ENCODE measurements at places on chromosomes 3 and 15. TPM values are rescaled to one million over a fixed set of nuclear protein-coding genes. Genes with fewer than 3 reads are reported as not detected.
A peak's percentile ranks its signal among the peaks of the same experiment; 100 is the strongest.

DNA sequence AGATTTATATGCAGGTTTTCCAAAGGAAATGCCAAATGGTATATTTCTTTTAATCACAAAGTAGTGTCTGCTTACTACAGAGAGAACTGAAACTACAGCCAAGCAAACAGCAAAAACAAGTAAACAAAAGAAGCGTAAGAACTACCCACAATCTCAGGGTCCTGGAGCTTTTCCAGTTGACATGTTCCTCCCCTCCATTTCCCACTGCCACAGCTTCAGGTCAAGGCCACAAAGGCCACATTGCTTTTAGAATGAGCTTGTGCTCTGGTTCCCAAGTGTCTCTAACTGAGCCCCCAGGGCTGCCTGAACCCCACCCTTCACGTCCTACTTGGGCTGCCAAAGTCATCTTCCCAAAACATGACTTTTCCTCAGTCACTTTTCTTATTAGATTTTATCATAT, 24.1 kb downstream of the CTDSPL start:
- H3K4me3 ChIP-seq: no peak overlapping the region
- no peak for DNase-seq
- no peaks in the 10 kb centered on the region for H3K36me3 ChIP-seq
- no peaks in the 10 kb centered on the region for H3K27me3 ChIP-seq
- no peaks in the 10 kb centered on the region for H3K4me1 ChIP-seq

DNA sequence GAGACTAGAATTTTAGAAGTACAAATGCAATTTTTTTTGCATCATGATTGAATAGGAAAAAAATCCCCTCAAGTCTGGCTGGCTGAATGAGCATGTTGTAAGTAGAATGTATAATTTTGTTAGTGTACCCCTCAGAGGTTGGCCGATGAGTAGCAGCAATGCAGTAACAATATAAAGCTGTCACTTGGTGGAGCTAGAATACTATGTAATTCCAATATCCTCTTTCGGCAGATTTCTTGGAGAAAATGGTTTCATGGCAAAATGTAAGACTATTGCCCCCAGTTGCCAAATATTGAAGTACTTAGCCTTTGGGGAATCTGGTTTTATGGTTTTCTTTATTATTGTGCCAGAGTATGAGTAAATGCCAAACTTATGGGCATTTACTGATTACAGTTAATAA, 39.8 kb upstream of the SGO1 start:
- DNase-seq: peak; percentile 15
- H3K27ac ChIP-seq: no peak overlapping the region
- no peaks in the 10 kb centered on the region for H3K27me3 ChIP-seq
- H3K4me1 ChIP-seq: no peaks in the 10 kb centered on the region

DNA sequence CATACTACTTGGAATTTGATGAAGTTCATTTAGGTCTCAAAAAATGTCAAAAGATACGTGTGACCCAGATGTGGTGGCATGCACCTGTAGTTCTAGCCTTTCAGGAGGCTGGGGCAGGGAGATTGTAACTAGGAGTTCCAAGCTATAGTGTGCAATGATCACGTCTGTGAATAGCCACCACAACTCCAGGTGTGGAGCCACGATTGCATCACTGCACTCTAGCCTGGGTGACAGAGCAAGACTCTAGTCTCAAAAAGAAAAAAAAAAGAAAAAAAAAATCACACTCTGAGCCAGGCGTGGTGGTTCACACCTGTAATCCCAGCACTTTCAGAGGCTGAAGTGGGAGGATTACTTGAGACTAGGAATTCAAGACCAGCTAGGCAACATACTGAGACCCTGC, 14.2 kb downstream of the MAP4 start:
- H3K27me3 ChIP-seq: no peaks in the 10 kb centered on the region
- DNase-seq: no peak
- no peaks in the 10 kb centered on the region for H3K4me1 ChIP-seq
- H3K27ac ChIP-seq: no peak overlapping the region
- no peak overlapping the region for H3K4me3 ChIP-seq

DNA sequence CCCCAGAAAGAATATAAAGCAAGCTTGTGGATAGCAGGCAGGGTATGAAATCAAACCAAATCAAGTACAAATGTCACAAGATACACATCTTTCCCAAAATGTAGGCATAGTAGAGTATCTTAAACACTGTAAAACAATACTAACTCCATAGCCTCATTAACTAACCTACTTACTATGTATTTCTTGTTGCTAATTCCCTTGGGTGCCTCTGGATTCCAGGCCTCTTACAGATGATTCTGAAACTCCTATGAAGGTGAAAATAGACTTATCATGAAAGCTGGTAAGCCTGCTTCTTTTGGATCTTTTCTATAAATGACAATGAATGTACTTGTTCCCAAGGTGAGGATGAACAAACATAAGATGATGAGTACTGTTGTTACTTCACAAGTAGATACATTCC, 93.8 kb downstream of the FRMD5 start:
- no peak overlapping the region for H3K27ac ChIP-seq
- H3K4me1 ChIP-seq: peaks cover 18% of the 10 kb centered on the region
- DNase-seq: no peak
- H3K27me3 ChIP-seq: no peaks in the 10 kb centered on the region

GRCh38 chr15:80776420-80777045, 2.6 kb upstream of the CEMIP start:
- peak; percentile 53 for DNase-seq
- H3K36me3 ChIP-seq: no peaks in the 10 kb centered on the region

- H3K4me3 ChIP-seq: no peak overlapping the region
- H3K27me3 ChIP-seq: no peaks in the 10 kb centered on the region
- no peaks in the 10 kb centered on the region for H3K36me3 ChIP-seq
- DNase-seq: peak; percentile 76
- H3K27ac ChIP-seq: no peak overlapping the region
Measured at GRCh38 chr3:16048435-16049318, 125.8 kb upstream of the GALNT15 start.

CCR9 gene
- total RNA-seq: not detected

- H3K4me1 ChIP-seq: no peaks in the 10 kb centered on the region
- no peak overlapping the region for H3K4me3 ChIP-seq
- no peaks in the 10 kb centered on the region for H3K27me3 ChIP-seq
- DNase-seq: no peak
Measured at GRCh38 chr15:92979011-92979701, 79.0 kb downstream of the CHD2 start.

GRCh38 chr3:149589332-149589731, 68.5 kb downstream of the WWTR1 start:
- no peaks in the 10 kb centered on the region for H3K27me3 ChIP-seq
- peak overlapping the region; percentile 66 for H3K27ac ChIP-seq
- no peaks in the 10 kb centered on the region for H3K36me3 ChIP-seq
- peaks cover 65% of the 10 kb centered on the region for H3K4me1 ChIP-seq
- no peak for DNase-seq

DNA sequence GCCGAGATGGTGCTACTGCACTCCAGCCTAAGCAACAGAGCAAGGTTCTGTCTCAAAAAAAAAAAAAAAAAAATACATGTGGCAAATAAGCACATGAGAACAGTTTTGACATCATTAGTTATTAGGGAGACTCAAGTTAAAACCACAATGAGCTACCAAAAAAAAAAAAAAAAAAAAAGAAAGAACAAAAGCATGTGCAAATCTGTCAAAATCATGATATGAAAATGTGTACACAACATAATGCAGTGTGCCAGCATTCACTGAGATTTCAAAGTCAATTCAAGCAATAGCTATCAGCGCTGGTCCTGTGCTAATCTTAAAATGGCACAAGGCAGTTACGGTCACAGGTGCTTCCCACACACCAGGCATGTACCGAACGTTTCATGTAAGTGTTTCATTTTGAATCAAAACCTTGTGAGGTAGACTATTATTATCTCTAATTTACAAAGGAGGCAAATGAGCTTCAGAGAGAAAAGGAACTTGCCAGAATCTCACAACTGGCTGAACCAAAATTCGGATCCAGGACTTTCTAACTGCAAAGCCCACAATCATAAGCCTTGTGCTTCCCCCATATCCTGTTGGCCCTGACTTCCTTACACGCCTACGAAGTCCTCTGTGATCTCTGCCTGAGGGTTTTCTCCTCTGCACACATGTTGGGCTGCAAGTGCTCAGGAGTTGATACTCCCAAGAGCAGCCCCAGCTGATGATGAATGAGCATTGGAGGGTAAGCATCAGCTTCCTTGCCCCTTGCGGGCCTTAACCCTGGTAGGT, 200.1 kb upstream of the PROK2 start:
- no peak for DNase-seq
- no peaks in the 10 kb centered on the region for H3K4me1 ChIP-seq
- no peaks in the 10 kb centered on the region for H3K27me3 ChIP-seq
- H3K4me3 ChIP-seq: no peak overlapping the region

KIF15 gene
- total RNA-seq: 41.9 TPM

DNA sequence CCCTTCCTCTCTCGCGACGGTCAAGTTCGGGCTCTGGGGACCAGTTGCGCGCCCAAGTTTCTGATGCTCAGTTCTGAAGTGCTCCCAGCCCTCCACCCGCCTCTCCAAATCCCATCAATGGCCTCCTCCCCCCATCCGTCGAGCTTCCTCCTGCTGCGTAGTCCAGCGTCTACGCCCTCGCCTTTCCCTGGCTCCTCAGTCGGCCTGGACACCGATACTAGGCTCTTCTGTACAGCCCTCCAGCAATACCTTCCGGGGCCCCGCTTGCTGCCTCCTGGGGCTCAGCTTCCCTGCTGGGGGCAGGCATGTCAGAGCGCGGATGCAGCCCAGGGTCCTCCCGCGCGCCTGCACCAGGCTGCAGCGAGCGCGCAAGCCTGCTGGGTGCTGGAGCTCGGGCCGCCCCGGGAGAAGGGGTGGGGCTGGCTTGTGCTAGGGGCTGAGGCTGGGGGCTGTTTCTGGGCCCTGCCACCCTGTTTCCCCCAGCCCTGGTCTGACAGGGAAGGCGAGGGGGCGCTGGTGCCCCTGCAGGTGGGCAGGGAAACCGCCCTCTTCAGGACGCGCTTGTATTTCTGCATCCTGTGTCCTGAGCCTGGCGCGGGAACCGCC, 353.3 kb upstream of the SUCLG2 start:
- H3K27me3 ChIP-seq: no peaks in the 10 kb centered on the region
- no peak for DNase-seq
- H3K4me3 ChIP-seq: no peak overlapping the region

- no peak overlapping the region for H3K27ac ChIP-seq
- no peaks in the 10 kb centered on the region for H3K36me3 ChIP-seq
- H3K4me3 ChIP-seq: no peak overlapping the region
- DNase-seq: no peak
Measured at GRCh38 chr3:129377615-129378014, 50.8 kb downstream of the EFCAB12 start.

- no peaks in the 10 kb centered on the region for H3K4me1 ChIP-seq
- H3K36me3 ChIP-seq: no peaks in the 10 kb centered on the region
- no peak for DNase-seq
- 0 out of 2 replicates have a peak, but pooled peaks cover 3% of the 10 kb centered on the region for H3K27me3 ChIP-seq
- no peak overlapping the region for H3K27ac ChIP-seq
- no peak overlapping the region for H3K4me3 ChIP-seq
Measured at GRCh38 chr15:81190922-81191507, 5.7 kb upstream of the IL16 start.

DNA sequence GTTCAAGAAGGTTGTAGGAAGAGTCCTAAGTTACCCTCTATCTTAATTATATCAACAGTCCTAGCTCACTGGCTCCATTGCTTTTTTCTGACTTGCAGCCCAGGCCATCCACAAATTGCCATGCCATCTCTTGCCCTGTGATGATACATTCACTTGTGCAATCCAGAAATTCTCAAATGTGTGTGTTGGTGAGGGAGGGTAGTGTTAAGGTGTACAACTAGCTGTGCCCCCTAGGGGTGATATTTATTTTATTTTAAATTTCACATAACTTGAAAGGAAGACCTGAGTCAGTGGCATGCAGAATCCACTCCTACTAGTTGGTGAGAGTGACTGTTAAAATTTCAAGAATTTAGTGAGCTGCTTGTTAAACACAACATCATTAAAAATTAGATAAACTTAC, 156.1 kb upstream of the ANKRD28 start:
- DNase-seq: no peak
- H3K27me3 ChIP-seq: no peaks in the 10 kb centered on the region
- no peak overlapping the region for H3K4me3 ChIP-seq
- H3K27ac ChIP-seq: no peak overlapping the region
- H3K36me3 ChIP-seq: no peaks in the 10 kb centered on the region

MYZAP gene
- 13.0 TPM for total RNA-seq

DNA sequence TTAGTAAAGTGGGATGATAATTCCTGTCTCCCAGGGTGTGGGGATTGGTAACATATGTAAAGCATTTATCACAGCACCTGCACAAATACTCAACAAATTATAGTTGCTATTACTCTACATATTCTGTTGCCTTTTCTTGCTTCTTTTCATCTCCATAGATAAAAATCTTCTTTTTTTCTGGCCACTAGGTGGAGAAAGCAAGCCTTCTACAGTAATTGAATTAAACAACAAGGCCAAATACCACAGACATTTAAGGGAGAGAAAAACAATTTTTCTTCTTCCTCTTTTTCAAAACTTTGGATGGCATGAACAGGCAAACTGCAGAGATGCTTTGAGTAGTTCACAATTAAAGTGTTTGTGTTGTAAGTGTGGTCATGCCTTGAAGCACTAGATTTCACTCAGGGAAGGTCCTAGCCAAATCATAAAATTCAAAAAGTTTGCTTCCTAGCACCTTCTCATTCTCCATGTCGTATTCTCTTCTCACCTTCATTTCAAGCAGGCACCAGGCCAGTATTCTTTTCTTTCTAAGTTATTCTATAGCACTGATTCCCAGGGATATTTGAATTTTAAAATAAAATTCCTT, 493.4 kb upstream of the TGFBR2 start:
- no peaks in the 10 kb centered on the region for H3K36me3 ChIP-seq
- no peak overlapping the region for H3K4me3 ChIP-seq
- H3K4me1 ChIP-seq: no peaks in the 10 kb centered on the region
- no peak overlapping the region for H3K27ac ChIP-seq
- H3K27me3 ChIP-seq: no peaks in the 10 kb centered on the region
- no peak for DNase-seq

GRCh38 chr3:193378706-193379105, at the start of gene ATP13A5:
Gene ATP13A5 (minus strand): TSS chr3:193378753. CDS start chr3:193378725, 28 bp downstream.
- DNase-seq: no peak
- H3K4me3 ChIP-seq: no peak within 1 kb of the TSS
- no peaks in the 10 kb centered on the region for H3K36me3 ChIP-seq
- H3K4me1 ChIP-seq: peaks cover 31% of the 10 kb centered on the region
- H3K27ac ChIP-seq: peak within 1 kb of the TSS; percentile 53

DNA sequence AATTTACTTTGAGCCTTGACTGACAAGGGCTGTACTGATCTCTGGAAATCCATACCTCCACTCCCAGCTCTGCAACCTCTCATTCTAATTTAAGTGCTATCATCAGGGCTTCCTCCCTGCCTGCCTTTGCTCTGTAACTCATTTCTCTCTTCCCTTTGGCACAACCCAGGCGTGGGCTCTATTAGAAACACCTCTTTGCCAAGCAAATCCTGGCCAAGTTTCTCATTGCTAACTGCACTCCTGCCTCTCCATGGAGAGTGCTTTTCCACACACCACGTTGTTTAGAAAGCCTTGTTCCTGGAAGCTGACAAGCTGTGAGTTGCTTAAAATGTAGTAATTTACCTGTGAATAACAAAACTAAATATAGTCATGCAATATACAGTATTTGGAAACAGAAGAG, 20.1 kb upstream of the FSTL1 start:
- no peaks in the 10 kb centered on the region for H3K27me3 ChIP-seq
- no peak overlapping the region for H3K4me3 ChIP-seq
- no peaks in the 10 kb centered on the region for H3K4me1 ChIP-seq
- H3K36me3 ChIP-seq: no peaks in the 10 kb centered on the region
- no peak for DNase-seq
- H3K27ac ChIP-seq: no peak overlapping the region
